Left ventricle myocardium superior (tissue), 1 donor: ENCODE measurements at places on chromosomes 11 and 22.
A peak's percentile ranks its signal among the peaks of the same experiment; 100 is the strongest.

DNA sequence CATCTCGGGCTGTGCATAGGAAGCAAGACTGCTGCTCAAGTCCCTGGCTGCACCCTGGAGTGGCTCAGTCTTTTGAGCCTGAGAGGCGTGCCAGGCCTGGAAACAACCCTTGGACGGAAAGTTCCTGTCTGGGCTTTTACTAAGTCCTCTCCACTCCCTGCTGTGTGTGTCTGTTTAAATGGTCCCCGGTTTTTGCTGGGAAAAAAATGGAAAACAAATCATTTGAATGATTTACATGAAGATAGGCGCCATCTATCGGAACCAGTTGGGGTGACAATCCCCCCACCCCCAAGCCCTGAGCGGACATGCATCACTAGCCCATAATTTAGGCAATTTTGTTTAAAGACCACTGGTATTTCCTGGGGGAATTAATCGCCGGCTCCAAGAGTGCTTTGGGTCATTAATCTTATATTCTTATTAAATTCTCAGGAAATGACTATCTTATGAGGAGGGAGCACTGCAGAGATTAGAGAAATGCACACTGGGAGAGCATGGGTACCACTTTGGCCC lies 2.7 kb upstream of the GAB2 start:
- DNase-seq = peak; percentile 73

GRCh38 chr22:43733138-43733537 lies 79.0 kb downstream of the EFCAB6 start:
- no peak for DNase-seq

DNA sequence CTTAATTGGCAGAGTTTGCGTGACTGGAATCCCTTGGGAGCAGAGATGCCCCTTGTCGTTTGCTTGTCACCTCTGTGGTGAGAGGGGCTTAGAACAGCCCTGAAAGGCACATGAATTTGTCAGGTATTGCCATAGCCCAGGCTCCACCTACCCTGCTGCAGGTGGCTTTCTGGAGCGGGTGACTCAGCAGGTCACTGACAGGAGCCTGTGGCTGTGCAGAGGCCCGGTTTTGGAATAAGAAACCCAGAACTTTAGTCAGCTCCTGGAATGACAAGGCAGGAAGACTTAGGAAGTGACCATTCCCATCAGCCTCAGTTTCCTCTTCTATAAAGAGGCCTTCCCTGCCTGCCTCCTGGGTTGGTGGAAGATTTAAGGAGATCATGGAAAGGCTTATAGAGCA lies 539.7 kb downstream of the INSC start:
- no peak for DNase-seq

GRCh38 chr22:28464127-28464526 lies 215.5 kb downstream of the TTC28 start:
- no peak for DNase-seq

DNA sequence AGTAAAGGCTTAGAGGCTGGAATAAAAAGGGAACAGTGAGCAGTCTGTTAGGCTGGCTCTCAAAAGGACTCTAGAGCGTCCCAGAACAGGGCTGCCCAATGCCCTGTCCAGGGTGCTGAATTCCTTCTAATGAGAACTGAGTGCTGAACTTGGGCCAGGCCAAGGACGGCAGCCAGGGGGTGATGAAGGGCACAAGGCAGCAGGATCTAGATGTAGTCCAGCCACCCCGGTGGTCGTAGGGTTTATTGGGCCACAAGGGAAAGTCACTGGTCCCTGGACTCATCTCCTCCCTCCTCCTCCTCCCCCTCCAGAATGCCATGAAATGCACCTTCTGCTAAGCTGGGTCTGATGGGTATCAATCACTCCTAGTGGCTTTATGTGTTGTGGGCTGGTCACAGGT lies 19.2 kb downstream of the NPTXR start:
- DNase-seq = peak; percentile 65

GRCh38 chr11:17479284-17480214 lies 2.9 kb upstream of the ABCC8 start:
- no peak for DNase-seq

DNA sequence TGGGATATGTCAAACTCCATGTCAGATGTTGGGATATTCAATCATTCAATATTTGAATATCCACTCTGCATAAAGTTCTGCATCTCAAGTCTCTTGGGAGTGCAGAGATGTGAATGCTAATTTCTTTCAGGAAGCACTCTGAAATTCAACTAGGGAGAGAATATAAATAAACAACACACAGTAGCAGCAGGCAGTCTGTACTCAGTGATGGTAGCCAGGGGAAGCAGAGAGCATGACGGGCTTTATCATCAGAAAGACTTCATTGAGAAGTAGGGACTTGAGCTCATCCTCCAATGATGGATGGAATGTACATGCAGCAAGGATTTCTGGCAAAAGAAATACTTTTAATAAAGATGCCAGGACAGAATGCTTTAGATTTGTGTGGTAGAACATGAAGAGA lies 9.8 kb upstream of the TEAD1 start:
- DNase-seq = no peak

DNA sequence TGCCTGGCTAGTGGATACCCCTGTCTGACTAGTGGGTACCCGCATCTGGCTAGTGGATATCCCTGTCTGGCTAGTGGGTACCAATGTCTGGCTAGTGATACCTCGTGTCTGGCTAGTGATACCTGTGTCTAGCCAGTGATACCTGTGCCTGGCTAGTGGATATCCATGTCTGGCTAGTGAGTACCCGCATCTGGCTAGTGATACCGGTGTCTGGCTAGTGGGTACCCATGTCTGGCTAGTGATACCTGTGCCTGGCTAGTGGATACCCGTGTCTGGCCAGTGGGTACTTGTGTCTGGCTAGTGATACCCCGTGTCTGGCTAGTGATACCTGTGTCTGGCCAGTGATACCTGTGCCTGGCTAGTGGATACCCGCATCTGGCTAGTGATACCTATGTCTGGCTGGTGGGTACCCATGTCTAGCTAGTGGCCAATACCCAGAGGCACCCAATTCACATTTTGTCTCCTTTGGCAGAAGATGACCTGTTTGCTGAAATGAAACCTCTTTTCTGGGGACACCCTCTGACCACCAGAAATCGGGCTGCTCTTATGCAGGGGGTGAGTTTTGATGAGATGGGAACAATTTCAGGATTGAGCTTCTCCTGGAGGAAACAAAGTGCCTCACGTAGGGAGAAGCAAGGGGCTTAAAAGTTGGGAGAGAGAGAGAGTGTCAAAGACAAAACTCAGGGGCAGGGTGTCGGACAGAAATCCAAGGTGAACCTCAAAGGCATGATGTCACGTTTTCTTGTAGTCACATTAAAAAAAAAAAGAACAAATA lies 63.4 kb downstream of the SMIM38 start:
- no peak for DNase-seq

GRCh38 chr11:128644576-128644975 lies 49.3 kb upstream of the FLI1 start:
- no peak for DNase-seq
